ENCODE measurements at places on chromosomes 1 and 21. TPM values are rescaled to one million over a fixed set of nuclear protein-coding genes. Genes with fewer than 3 reads are reported as not detected.

Gene LCE6A
- 118 TPM for total RNA-seq

- DNase-seq: no peak
Measured at GRCh38 chr1:29532751-29533150, 296.4 kb downstream of the PTPRU start.

Gene WNT9A
- 1.6 TPM for total RNA-seq

Gene SHISA4
- 14.2 TPM for total RNA-seq

GRCh38 chr1:81197591-81197990, 603.1 kb upstream of the ADGRL2 start:
- DNase-seq: no peak

GRCh38 chr1:241422470-241422869, 65.5 kb upstream of the RGS7 start:
- no peak for DNase-seq

Gene FABP3
- 6.0 TPM for total RNA-seq

Gene OR2L13
- total RNA-seq: not detected

DNA sequence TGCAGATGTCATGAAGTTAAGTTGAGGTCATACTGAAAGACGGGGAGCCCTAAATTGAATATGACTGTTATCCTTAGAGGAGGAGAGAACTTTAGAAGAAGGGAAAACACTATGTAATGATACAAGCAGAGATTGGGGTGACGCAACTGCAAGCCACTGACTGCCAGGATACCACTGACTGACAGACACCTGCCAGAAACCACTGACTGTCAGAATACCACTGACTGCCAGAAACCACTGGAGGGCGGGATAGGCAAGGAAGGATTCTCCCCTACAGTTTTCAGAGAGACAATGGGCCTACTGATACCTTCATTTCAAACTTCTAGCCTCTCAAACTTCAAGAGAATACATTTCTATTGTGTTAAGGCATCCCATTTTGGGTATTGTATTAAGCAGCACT, 388.7 kb downstream of the USH2A start:
- no peak for DNase-seq

DNA sequence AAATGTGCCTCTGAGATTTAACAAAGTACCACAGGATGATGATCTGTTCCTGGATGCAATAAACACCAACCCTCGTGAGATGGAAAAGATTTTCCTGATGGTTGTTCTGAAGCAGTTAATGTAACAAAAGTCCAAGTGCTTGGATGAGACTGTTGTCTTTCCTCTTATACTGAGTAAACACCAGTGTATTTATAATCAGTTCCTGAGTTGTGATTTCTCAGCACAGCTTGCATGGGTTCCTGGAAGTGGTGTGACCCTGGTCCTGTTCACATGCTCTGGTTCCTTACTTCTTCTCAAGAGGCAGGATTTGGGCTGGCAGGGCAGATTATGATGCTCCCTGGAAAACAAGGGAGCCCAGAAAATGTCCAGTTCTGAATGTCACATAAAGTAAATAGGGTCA, 208.2 kb upstream of the USP24 start:
- DNase-seq: no peak

GRCh38 chr1:18716112-18716784, 85.6 kb downstream of the PAX7 start:
- DNase-seq: no peak

Gene IL19
- not detected for total RNA-seq

- no peak for DNase-seq
Measured at GRCh38 chr1:65963156-65963888, 170.6 kb downstream of the PDE4B start.

- no peak for DNase-seq
Measured at GRCh38 chr1:237133921-237134320, 91.9 kb downstream of the RYR2 start.

DNA sequence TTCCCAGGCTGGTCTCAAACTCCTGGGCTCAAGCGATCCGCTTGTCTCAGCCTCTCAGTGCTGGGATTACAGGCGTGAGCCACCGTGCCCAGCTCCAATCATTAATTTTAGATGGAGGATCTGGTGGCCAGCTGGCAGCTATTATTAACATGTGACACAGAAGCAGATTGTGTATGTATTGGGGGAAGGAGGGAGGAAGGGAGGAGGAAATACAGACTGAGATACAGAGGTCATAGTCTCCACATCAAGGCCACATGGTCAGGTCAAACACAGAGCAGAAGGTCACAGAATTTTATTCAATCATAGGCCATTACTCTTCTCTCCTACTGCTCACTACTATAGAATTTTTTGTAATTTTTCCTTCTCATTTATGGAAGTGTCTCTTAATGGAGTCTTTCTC, 57.9 kb upstream of the ADORA3 start:
- DNase-seq: no peak

GRCh38 chr21:41328660-41329607, 12.3 kb downstream of the FAM3B start:
- DNase-seq: no peak

GRCh38 chr1:25624156-25624555, 7.6 kb downstream of the MAN1C1 start:
- peak; percentile 46 for DNase-seq

DNA sequence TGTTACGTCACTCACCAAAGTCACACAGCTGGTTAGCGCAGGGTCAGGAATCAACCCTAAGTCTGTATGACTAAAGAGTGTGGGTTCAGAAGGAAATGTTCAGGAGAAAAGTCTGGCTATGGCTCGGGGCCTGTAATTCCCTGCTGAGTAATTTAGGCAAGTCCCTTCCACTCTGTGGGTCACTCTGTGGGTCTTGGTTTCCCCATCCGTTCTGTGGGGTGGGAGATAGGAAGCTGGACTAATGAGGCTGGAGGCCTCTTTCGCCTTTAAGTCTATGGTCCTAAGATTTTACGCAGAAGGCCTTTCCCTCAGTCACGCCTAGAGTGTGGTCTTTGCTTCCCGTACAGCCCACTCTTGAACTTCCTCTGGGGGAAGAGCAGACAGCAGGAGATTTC, 14.3 kb upstream of the MED18 start:
- no peak for DNase-seq

Gene IL10
- 0.72 TPM for total RNA-seq

Gene COQ8A
- 81.2 TPM for total RNA-seq

GRCh38 chr1:219837274-219837993, 90.9 kb downstream of the SLC30A10 start:
- DNase-seq: no peak

Gene KCNJ15
- 7.0 TPM for total RNA-seq

DNA sequence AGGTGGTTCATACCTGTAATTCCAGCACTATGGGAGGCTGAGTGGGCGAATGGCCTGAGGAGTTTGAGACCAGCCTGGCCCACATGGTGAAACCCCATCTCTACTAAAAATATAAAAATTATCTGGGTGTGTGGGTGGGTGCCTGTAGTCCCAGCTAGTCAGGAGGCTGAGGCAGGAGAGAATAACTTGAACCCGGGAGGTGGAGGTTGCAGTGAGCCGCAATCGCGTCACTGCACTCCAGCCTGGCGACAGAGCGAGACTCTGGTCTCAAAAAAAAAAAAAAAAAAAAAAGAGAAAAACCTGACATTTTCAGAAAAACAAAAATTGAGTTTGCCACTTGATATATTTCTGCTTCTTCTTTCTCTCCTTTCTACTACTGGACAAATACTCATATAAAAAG, 24.3 kb downstream of the CA6 start:
- no peak for DNase-seq

GRCh38 chr21:33916200-33916567, 580 bp upstream of the ATP5PO start:
- no peak for DNase-seq

DNA sequence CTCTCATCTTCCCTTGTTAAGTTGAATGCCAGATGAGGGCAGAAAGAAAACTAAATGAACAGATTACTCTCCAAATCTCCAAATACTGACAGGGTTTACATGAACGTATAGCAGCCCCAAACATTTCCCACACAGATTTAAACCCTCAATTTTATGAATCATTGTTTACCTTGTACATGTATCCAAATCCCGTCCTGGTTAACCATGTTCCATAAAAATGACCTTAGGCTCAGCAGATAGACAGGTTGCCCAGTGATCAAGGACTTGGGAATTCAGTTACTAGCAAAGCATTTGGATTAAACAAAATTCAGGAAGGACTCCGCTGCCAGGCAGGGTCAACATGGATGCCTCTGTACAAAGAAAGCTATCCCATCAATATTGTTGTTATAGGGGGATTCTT, 213.5 kb downstream of the GPATCH2 start:
- no peak for DNase-seq

DNA sequence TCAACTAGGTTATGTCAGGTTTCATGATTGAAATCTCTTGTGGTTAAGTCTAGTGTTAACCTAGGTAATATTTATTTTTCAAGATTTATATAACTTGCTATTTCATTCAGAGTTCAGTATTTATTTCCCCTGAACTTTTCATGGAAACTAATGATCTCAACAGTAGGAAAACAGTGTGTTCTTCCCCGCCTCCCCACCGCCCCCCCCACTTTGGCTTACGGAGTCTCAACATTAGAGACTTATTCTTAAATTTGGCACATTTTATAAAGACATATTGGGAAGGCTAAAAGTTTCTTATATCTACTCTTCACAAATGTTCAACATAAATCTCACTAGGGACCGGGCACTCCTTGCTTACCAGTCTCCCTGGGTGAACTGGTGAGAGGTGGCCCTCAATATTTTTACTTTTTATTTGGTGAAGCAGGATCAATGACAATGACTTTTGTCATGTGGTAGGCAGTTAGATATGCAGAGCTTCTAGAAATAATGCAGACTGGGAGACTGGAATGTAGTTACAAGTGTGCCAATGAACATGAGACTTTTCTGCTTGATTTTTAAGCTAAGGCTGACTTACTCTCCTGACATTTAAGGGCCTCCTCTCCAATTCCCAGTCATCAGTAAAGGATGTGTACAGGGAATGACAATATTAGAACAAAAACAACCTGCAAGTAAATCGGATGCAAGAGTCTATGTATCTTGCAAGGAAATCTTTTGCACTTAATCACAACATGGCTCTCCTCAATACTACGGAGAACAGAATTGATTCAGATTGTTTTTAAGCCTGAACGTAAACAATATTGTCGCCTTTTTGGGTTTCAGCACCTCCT, 1.7 kb upstream of the MAN1A2 start:
- no peak for DNase-seq

GRCh38 chr1:170662561-170663403, 1.1 kb upstream of the PRRX1 start:
- DNase-seq: no peak

DNA sequence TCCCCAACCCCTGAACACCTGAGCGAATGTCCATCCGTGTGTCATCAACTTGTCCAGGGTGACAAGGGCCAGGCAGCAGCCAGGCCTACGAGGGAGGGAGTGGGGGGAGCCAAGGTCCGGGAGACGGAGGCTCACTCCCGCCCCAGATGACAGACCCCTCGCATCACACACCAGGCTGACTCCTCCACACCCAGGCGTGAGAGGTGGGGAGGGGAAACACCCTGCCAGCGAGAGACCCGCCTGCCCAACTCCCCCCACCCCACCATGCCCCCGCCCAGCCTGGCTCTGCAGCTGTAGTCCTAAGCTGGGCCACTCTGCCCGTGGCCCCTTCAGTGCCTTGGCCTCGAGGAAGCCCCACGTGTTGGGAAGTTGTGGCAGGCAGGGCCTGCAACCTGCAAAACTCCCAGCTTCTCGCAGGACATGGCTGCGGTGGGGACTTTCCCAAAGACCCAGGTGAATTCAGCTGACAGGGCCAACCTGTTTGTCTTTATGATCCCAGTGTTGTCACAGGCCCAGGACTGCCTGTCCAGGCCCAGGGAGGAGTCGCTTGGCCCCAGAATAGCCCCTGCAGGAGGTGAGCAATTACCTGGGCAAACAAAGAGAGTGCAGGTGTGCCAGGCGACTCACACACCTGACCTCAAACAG, 62.9 kb downstream of the RIPK4 start:
- no peak for DNase-seq

Gene ADAMTSL4
- total RNA-seq: 15.9 TPM

DNA sequence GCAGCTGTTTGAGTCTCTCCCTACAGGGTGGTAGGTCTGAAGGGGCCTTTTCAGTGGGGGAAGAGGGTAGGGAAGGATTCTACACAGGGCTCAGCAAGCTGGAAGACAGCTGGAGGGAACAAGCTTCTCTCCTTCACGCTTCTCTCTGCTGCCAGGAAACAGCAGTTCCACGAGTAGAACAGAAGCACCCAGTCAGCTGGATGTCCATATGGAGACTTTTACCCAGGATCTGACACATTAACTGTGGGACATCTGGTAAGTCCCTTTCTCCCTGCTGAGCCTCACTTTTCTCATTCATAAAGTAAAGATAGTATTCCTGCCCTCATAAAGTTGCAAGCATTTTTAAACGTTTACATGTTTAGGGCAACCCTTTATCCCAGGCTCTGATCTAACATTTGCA, 280.3 kb downstream of the OMA1 start:
- DNase-seq: no peak

GRCh38 chr1:203252678-203253077, 23.2 kb upstream of the CHIT1 start:
- DNase-seq: no peak

- DNase-seq: peak; percentile 75
Measured at GRCh38 chr1:100070201-100070939, 62.4 kb downstream of the SASS6 start.

DNA sequence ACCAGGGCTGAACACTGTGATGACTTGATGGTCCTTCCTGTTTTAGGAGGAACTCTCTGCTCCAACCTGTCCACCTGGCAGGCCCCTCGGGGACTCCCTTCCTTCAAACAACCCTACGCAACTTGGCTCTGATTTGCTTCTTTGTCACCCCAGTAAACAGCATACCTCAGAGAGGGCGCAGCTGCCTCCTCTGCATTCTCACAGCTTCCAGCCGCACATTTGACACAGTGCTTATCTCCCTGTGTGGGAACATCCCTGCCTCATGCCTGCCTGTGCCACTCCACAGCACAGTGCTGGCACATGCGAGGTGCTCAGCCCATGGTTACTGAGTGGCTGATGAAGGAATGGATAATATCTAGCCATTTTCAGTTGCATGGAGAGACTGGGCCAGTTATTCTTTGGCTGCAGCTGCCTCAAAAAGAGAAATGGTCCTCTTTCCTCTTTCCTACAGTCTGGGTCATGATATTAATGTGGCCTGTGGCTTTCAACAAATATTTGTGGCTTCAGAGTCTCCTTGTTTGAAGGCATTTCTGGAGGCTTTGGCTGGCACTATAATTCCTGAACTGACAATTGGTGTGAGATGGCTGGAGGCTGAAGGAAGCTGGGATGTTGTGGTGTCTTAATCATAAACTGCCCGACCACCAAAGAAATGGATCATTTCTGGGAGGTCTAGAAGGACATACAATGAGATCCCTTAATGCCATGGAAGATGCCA, 77.9 kb downstream of the TENT5C start:
- DNase-seq: no peak

Gene LORICRIN
- 718 TPM for total RNA-seq

DNA sequence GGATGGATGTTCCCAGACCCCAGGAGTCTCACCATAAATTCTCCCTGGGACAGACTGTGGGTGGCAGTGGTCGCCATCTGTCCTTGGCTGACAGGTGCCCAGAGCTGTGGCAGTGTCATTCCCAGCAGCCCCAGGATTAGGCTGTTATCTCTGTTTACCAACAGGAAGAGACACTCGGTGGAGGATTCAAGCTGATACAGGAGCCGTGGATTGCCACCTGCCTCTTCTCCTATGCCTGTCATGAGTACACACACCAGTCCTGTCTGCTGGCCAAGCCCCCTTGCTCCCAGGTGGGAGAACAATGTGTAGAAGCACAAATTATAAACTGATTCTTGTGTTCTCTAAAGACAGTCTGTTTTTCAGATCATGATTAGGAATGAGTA, 152.6 kb downstream of the ETS2 start:
- no peak for DNase-seq
